ENCODE measurements at places on chromosomes 2 and 18.

GRCh38 chr2:164504253-164504652 is 117.0 kb downstream of the GRB14 start:
- DNase-seq = no peak

DNA sequence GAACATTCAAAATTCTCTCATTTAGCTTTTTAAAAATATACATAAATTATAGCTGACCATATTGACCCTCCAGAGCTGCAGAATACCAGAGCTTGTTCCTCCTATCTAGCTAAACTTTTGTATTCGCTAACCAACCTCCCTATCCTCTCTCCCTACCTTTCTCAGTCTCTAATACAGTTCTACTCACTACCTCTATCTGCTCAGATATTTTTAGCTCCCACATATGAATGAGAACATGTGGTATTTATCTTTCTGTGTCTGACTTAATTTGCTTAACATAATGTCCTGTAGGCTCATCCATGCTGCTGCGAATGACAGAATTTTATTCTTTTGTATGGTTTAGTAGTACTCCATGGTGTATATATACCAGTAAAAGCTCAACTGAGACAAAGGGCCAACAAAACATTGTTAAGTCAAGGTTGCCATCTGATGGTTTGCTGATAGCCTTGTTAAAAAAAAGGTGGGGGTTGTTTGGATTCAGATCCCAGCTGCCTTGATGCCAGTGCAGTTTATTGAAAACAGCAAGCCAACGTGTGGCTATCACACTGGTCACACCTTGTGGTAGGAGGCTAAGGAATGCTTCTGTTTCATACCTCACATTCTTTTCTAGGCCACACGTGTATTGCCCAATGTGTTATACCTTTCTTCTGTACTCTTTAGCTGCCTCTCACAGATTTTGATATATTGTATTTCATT is 101.5 kb downstream of the VWA3B start:
- no peak for DNase-seq

DNA sequence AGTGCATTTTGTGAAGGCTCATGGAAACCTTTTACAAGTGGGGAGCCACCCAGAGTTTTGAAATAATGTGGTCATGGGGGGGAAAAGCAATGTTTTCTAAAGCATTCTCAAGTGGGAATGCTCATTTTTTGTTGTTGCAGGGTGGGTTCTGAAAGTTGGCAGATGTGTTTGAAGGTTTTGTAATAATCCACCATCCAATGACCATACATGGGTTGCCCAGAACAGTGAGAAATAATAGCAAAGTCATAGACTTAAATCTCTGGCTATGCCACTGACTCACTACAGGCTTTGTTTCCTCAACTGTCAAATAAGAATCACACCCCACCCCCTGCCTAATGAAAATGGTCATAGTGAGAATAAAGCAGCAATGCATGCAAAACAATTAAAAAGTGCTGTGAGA is 2.9 kb downstream of the DSG3 start:
- no peak for DNase-seq

DNA sequence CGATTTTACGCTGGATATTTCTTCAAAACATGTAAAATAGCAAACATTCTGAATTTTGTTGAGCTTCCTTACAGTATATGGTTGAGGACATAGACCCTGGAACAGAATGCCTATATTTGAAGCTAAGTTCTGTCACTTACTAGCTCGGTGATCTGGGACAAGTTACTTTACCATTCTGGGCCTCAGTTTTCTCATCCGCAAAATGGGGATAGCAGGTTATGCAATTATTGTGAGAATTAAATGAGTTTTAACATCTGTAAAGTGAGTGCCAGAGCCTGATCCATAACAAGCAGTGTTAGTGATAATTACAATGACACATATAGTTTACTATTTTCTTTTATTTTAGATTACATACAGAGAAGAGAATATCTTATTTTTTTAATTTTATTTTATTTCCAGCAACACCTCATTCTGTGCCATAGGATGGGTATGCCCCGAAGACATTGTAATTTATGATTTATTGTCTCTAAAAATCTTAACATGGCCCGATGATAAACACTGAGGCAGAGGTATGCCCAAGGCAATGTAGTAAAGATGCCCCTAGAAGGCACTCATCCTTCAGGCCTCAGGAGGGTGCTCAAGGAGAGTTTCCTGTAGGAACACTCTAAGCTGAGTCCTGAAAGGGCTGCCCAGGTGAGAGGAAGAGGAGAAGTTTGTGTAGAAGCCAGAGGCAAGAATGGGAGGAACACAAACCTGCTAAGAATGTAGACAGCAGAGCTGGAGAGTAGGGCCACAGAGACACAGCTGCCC is 250.9 kb downstream of the BCL11A start:
- no peak for DNase-seq

DNA sequence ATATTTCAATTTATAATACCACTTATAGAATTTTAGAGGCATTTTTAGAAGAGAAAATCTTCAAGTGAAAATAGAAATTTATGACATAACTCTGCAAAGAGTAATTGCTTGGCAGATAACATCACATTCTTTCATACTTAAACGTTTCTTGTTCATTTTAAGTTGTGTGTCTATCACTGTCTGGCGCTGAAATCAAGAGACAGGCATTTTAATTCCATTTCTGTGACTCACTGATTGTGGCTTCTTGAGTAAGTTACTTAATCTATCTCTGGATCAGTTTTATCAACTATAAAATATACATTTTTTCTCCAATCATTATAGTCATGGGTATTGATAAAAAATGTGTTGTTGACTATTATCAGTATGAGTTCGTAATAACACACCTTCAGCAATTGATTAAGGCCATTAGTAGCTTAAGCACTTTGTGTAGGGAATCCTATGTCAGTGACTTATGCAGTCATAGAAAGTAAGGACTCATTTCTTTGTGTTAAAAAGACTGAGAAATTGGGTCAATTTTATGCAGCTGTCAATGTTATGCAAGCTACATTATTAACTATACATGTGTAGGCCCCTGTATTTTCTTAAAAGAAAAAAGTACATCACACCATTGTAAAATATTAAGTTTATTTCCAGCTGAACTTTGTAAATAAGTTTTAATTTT is 497.3 kb downstream of the CCDC85A start:
- DNase-seq = no peak

DNA sequence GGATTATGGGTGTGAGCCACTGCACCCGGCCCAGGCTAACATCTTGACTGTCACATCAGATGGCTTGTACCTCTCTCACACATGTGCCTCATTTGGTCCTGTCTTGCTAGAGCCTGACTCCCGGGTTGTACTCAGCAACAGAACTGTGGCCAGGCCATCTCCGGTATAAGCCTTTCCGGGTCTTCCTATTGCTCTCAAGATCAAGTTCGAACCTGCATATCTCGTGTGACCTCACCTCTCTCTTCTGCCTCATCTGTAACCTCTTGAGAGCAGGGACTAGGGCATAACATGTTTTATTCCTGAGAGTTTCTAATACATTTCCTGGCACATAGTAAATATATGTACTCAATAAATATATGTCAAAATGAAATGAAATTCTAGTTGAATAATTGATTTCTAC is 114.0 kb downstream of the ACAA2 start:
- DNase-seq = no peak

DNA sequence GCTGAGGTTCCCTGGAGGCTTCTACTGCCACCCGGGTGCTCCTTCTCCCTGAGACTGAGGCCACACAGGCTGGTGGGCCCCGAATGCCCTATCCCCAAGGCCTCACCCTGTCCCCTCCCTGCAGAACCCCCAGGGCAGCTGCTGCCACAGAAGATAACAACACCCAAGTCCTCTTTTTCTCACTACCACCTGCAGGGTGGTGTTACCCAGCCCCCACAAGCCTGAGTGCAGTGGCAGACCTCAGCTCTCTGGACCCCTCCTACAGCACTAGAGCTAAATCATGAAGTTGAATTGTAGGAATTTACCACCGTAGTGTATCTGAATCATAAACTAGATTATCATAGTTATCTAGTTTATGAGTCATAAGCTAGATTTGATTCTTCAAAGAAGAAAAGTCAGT is 7.3 kb upstream of the CENPA start:
- no peak for DNase-seq

GRCh38 chr18:21912339-21913239 is 172.0 kb downstream of the MIB1 start:
- no peak for DNase-seq

DNA sequence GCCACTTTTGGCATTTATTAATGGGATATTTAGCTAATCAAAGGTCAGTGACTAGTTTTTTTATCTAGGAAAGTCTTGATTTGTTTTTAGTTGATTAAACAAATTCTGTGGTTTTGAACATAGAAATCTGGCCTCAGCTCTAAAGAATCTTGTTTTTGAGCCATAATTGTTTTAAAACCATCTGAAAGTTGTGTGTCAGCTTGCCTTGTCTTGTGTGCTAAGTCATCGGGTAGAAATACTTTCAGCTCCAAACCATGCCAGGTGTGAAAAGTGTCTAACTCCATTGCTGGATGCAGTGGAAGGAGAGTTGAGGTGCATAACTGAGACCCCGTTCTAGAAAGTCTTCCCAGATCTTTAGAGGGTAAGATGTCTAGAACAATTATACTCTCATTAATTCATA is 22.7 kb downstream of the FARP2 start:
- DNase-seq = no peak

- no peak for DNase-seq
Observed at GRCh38 chr18:50424877-50425690, 50.2 kb downstream of the SKA1 start.

GRCh38 chr18:63443829-63444228 is 21.6 kb upstream of the VPS4B start:
- no peak for DNase-seq

- no peak for DNase-seq
Observed at GRCh38 chr2:30663321-30663720, 143.9 kb downstream of the CAPN13 start.

GRCh38 chr2:169082995-169083394 is 13.6 kb downstream of the DHRS9 start:
- DNase-seq = no peak

DNA sequence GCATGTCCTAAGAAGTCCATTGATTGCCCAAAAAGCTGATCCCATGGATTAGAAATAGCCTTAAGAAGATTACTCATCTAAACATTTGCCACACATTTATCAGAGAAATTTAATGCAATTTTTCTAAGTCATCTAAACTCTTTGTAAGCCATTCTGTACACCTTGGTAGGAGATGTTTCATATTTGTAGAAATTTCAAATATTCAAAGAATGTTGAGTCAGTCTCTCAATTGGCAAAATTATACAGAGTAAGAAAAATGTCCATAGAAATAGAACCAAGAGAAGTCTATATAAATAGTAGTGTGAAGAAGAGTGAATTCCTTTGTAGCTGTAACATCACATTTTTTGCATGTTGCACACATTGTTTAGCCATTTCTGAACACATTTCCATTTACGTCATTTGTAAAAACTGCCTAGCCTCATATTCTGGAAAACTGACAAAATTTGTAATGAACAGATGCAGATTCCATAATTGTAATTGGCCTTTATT is 128.6 kb downstream of the MSTN start:
- DNase-seq = no peak

DNA sequence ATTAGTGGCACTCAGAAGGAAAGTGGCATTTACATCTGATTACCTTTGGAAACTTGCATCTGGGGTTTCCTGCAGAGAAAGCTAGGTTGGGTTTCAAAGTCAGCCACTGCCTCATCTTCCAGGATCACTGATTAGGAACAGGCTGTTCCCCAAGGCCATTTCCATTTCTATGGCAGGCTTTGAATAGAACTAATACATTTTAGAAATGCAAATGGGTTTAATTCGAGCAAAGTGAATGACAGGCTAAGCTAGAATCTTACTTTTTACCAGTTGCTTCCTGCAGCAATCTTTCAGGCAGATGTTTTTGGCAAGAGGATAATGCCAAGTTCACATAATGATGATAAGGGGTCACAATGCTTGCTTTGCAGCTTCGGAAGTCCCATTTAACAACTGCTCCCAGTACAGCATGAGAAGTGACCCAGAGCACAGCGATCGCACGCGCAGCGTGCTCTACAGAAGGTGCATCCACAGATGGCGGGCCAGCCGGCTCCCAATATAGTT is 336.7 kb downstream of the LPIN1 start:
- peak; percentile 7 for DNase-seq

- DNase-seq = no peak
Observed at GRCh38 chr2:150528861-150529801, 41.7 kb upstream of the RND3 start.

- no peak for DNase-seq
Observed at GRCh38 chr2:194096402-194096801, 1560.6 kb upstream of the SLC39A10 start.

- DNase-seq = no peak
Observed at GRCh38 chr18:26511339-26512071, 36.8 kb downstream of the KCTD1 start.

DNA sequence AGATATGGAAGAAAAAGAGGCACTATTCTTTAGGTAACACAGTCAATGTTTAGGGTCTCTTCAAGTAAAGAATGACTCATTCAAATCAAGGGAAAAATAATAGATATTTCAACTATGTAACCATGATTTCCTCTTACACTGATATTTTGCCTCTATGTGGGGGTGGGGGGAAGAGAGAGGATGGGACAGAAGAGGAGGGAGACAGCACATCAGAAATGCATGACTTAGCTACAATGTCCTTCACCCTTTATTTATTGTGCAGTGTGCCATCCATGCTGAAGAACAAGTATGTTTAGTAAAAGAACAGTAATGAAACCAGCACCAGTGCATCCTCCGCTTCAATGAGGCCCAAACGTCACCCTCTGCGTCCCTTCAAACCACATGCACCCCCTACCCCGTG is 204.8 kb downstream of the HDAC4 start:
- no peak for DNase-seq

GRCh38 chr2:170408461-170409163 is 230.7 kb downstream of the MYO3B start:
- no peak for DNase-seq

DNA sequence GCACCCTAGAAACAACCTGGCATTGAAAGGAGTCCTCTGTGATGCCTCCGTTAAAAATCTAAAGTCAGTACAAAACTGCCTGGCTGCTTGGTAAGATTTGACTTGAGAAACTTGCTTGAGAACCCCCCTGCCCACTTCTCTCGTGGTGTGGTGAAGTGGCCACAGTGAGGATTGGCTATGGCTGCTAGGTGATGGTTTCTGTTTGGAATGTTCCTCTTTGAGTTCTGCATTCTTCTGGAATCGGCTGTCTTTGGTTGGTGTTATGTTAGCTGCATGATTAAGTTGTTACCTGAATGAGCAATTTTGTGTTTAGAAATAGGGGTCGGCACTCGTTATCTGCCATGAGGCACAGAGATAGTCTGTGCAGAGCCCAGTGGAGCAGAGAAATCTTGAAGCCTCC is 21.7 kb upstream of the SAG start:
- DNase-seq = no peak

- DNase-seq = peak; percentile 39
Observed at GRCh38 chr2:26401739-26402541, at the start of gene DRC1. Gene DRC1, plus strand, starts transcription at chr2:26401920. Its CDS starts 70 bp downstream, at chr2:26401990.

DNA sequence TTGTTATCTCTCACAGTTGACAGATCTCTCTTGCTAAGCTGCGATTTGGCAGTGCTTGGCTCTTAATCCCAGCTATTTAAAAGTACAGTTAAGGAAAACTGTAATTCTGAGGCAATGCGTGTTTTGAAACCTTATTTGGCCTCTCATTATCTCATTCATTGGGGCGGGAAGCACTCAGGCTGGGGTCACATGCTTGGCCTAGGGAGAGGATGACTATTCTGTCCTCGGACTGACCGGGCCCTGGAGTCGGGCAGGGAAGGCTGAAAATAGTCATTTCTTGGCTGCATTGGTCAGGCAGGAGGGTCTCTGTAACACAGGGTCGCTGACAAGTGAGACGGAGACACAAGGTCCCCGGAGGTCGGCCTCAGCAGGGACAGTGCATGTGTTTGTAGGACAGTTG is 20.2 kb upstream of the EMILIN2 start:
- DNase-seq = no peak

- DNase-seq = no peak
Observed at GRCh38 chr2:62266433-62267038, 70.6 kb downstream of the B3GNT2 start.

GRCh38 chr2:72191441-72191840 is 43.8 kb upstream of the CYP26B1 start:
- DNase-seq = no peak
